CD4-positive, CD25-positive, alpha-beta regulatory T cell (primary cell): ENCODE measurements at places on chromosomes 12 and 14. TPM values are rescaled to one million over a fixed set of nuclear protein-coding genes. Genes with fewer than 3 reads are reported as not detected.

Gene TAS2R31
- 0.47 TPM for polyA plus RNA-seq

Gene GLIPR1L1
- polyA plus RNA-seq: not detected

Gene RD3L
- polyA plus RNA-seq: not detected

Gene OTX2
- not detected for polyA plus RNA-seq

Gene SRRM4
- polyA plus RNA-seq: not detected

Gene KRT80
- not detected for polyA plus RNA-seq

Gene CARMIL3
- polyA plus RNA-seq: not detected

Gene GPRC5D
- polyA plus RNA-seq: 1.3 TPM

Gene MMP19
- not detected for polyA plus RNA-seq

Gene COL2A1
- not detected for polyA plus RNA-seq
